ENCODE measurements at places on chromosomes 3 and 15.

DNA sequence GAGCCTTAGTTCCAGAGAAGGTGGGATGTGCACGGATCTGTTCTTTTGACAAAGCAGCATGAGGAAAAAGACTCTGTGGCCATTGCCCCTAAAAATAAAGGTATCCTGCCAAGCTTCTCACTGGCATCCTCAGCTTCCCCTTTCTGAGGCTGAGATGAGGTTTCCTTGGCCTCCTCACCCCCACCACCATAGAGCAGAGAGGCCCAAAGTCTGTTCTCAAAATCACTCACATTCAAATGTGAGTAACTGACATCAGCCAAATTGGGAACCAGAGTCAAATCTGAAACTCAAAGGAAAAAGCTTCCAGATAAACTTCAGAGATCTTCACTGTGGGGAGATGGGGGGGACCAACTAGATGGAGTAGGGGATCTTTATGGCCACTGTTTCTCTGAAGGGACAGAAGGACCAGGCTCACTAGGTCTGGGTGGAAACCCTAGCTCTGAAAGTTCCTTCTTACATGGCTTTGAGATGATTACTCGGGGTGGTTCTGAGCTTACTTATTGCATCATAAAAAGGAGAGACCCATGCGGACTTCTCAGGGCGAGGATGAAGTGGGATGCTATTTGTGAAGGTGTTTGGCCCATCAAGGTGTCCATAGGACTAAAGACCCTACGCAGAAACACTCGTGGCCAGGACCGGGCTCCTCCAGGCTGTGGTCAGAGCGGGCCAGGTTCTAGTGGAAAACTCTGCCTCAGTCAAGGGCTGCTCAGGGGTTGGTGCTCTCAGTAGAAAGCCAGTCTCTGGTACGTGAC is 61.5 kb upstream of the MEF2A start:
- no peaks in the 10 kb centered on the region for H3K27me3 ChIP-seq
- peak overlapping the region; percentile 19 for H3K27ac ChIP-seq
- no peak overlapping the region for H3K4me3 ChIP-seq
- no peaks in the 10 kb centered on the region for H3K36me3 ChIP-seq
- H3K4me1 ChIP-seq: peaks cover 55% of the 10 kb centered on the region
- DNase-seq: no peak

- no peaks in the 10 kb centered on the region for H3K36me3 ChIP-seq
- H3K4me1 ChIP-seq: no peaks in the 10 kb centered on the region
- DNase-seq: peak; percentile 6
- H3K27me3 ChIP-seq: no peaks in the 10 kb centered on the region
- no peak overlapping the region for H3K27ac ChIP-seq
These were observed 164.8 kb downstream of the ERC2 start for GRCh38 chr3:56303487-56303886.

GRCh38 chr15:94352636-94353487 is 121.5 kb downstream of the MCTP2 start:
- H3K27ac ChIP-seq: no peak overlapping the region
- DNase-seq: no peak
- no peak overlapping the region for H3K4me3 ChIP-seq
- H3K36me3 ChIP-seq: no peaks in the 10 kb centered on the region
- H3K4me1 ChIP-seq: no peaks in the 10 kb centered on the region

GRCh38 chr3:36212251-36212650 is 168.1 kb upstream of the STAC start:
- no peak for DNase-seq
- no peaks in the 10 kb centered on the region for H3K27me3 ChIP-seq
- H3K36me3 ChIP-seq: no peaks in the 10 kb centered on the region
- H3K27ac ChIP-seq: no peak overlapping the region
- H3K4me1 ChIP-seq: no peaks in the 10 kb centered on the region

DNA sequence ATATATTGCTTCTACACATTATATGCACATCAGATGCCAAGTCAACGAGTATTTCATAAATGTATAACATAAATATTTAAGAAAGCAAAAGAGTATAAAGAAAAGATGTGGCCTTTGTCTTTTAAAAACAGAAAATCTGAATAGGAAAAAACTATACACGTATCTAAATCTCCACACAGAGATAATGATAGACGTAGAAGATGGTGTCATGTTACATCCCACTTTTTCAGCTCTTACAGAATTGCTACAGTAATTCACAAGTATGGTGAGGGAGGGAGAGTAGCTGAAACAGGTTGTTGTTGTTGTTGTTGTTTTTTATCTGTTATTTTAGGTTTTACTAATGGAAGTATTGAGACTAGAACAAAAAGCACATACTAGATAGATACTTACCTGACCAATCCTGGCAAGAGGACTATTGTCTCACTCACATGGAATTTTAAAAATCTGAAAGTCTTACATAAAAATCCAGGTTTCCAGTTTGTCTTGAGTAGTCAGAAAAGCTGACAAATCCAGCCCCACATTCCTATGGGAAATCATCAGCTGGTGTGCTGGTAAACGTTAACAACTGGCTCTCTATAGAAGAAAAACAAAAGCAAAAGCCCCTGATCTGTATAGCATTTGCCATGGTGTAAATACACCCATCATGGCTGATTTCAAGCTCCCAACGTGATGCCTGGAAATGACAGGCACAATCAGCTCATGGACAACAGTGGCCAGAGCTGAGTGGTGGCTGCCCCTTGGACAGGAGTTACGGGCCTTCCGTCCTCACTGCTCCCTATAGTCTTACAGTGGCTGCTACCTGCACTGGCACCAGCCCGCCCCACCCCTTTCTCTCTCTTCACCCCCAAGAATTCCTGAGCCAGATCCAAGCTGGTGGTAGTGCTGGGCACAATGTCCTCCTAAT is 47.4 kb upstream of the VGLL4 start:
- no peak overlapping the region for H3K4me3 ChIP-seq
- H3K27ac ChIP-seq: no peak overlapping the region
- no peaks in the 10 kb centered on the region for H3K4me1 ChIP-seq
- H3K27me3 ChIP-seq: no peaks in the 10 kb centered on the region
- DNase-seq: no peak

GRCh38 chr15:91854639-91854990 is 1.1 kb downstream of the SLCO3A1 start:
- peaks cover 30% of the 10 kb centered on the region for H3K27me3 ChIP-seq
- H3K36me3 ChIP-seq: no peaks in the 10 kb centered on the region
- H3K4me1 ChIP-seq: peaks cover 11% of the 10 kb centered on the region
- H3K27ac ChIP-seq: no peak overlapping the region
- no peak for DNase-seq
- peak overlapping the region; percentile 12 for H3K4me3 ChIP-seq

- H3K4me1 ChIP-seq: no peaks in the 10 kb centered on the region
- DNase-seq: no peak
- H3K27ac ChIP-seq: no peak overlapping the region
These were observed 196.0 kb upstream of the TOPAZ1 start for GRCh38 chr3:44045476-44046275.

GRCh38 chr3:118688396-118688884 is 346.2 kb downstream of the IGSF11 start:
- H3K27ac ChIP-seq: no peak overlapping the region
- H3K36me3 ChIP-seq: no peaks in the 10 kb centered on the region
- H3K4me3 ChIP-seq: no peak overlapping the region
- no peak for DNase-seq

GRCh38 chr3:48219543-48219942 is 3.8 kb upstream of the CAMP start:
- no peak overlapping the region for H3K27ac ChIP-seq
- H3K4me1 ChIP-seq: no peaks in the 10 kb centered on the region
- H3K4me3 ChIP-seq: no peak overlapping the region
- H3K27me3 ChIP-seq: no peaks in the 10 kb centered on the region
- no peak for DNase-seq
- H3K36me3 ChIP-seq: no peaks in the 10 kb centered on the region

DNA sequence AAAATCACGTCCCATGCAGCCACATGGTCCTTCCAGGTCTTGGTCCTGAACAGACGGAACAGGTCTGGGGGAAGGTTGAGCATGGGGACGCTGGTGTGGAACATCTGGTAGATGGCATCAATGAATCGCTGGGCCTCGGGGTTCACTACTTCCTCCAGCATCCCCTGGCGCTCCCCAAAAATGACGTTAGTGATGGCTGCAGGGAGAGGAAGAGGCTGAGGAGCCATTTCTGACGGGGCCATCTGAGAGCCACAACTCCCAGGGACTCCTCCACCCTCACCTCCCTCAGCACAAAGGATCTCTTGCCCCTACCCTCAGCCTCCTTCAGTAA is 23.7 kb downstream of the CYP11A1 start:
- no peak for DNase-seq
- H3K27me3 ChIP-seq: no peaks in the 10 kb centered on the region
- H3K4me3 ChIP-seq: no peak overlapping the region

DNA sequence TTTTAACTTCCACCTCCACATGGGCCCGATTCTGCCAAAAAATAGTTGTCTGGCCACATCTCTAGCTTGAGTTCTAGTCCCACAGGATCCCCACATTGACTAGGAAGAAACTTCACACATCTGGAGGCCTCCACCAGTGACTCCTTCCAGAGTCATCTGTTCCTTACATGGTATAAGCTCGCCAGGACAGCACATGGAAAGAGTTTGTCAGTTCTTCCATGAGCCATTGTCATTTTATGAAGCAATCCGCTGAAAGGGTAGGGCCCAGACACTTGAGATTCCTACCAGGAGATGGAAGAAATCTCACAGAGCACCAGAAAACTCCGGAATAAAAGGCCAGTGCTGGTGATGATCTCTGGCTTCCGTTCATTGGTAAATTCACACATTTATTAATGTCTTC is 350.5 kb upstream of the ICE2 start:
- DNase-seq: no peak
- no peaks in the 10 kb centered on the region for H3K27me3 ChIP-seq
- no peak overlapping the region for H3K27ac ChIP-seq
- no peak overlapping the region for H3K4me3 ChIP-seq
- no peaks in the 10 kb centered on the region for H3K36me3 ChIP-seq
- no peaks in the 10 kb centered on the region for H3K4me1 ChIP-seq

DNA sequence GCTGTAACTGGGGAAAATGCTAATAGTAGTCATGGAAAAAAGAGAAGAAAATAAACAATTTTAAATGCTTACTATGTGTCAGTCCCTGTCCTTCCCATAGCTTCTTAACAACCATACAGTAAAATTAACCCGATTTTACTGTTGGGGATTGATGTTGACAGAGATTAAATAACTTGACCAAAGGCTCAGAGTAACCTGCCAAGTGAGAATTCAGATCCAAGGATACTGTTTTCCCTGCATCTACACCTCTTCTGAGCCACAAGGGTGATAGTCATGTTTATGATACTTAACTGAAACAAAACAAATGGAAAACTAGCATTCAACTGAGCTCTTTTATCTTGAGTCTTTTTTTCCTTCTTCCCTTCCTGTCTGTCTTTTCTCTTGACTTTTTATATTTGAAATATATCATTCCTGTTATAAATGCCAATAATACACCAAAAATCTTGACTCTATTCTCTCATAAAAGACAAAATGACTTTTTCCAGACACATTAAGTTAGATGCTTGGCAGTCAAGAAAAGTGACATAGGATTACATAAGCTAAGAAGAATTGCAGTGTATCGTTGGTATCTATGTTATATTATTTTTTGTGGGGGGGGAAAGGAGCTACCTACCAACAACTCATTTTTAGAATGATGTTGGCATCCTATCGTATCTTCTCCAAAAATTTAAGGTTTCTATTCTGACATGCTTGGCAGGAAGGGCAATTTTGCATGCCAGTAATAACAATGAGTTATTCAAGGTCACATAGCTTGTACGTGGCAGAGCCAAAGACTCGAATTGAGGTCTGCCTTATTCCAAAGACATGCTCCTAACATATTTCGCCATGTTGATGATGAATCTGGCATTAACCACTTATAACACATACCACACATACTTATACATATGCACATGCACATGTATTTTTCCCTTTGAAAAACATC is 306.6 kb upstream of the KCNH8 start:
- no peaks in the 10 kb centered on the region for H3K27me3 ChIP-seq
- peaks cover 78% of the 10 kb centered on the region for H3K4me1 ChIP-seq
- no peak for DNase-seq

GRCh38 chr15:65389226-65389625 is 11.4 kb upstream of the IGDCC3 start:
- no peak for DNase-seq
- H3K4me3 ChIP-seq: no peak overlapping the region
- peaks cover 9% of the 10 kb centered on the region for H3K4me1 ChIP-seq
- H3K27ac ChIP-seq: no peak overlapping the region
- H3K36me3 ChIP-seq: no peaks in the 10 kb centered on the region

GRCh38 chr3:15051531-15051930 is 13.6 kb downstream of the MRPS25 start:
- H3K27me3 ChIP-seq: no peaks in the 10 kb centered on the region
- no peaks in the 10 kb centered on the region for H3K4me1 ChIP-seq
- H3K4me3 ChIP-seq: no peak overlapping the region
- H3K27ac ChIP-seq: no peak overlapping the region
- peaks cover 70% of the 10 kb centered on the region for H3K36me3 ChIP-seq
- DNase-seq: no peak

DNA sequence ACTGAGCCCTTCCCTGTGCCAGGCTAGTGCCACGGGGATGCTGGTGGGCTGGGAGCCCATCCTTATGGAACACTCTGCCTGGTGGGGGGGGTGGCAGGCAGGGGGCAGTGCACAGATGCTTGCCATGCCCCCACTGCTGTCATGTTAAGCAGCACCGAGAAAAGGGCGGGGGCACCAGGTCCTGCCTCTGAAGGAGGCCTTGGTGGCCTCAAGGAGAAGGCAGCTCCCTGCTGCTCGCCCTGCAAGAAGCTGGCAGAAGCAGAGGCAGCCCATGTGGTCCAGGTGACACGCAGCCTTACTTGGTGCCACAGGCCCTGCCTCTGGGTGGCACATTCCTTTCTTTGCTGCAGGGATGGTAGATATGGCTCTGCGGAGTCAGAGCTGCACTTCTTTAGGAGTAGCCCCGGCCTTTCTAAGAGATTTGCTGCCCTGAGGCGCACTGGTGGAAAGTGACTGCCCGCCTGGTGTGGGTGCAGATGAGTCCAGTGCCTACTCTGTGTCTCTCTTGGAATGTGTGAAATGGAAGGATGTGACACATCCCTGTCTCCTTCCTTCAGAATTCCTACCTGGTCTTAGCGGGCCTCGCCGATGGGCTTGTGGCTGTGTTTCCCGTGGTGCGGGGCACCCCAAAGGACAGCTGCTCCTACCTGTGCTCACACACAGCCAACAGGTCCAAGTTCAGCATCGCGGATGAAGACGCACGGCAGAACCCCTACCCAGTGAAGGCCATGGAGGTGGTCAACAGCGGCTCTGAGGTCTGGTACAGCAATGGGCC is 145.8 kb downstream of the LRRK1 start:
- no peaks in the 10 kb centered on the region for H3K27me3 ChIP-seq
- H3K4me1 ChIP-seq: no peaks in the 10 kb centered on the region
- no peaks in the 10 kb centered on the region for H3K36me3 ChIP-seq
- H3K27ac ChIP-seq: no peak overlapping the region

GRCh38 chr3:99965681-99966408 is 148.2 kb downstream of the CMSS1 start:
- no peaks in the 10 kb centered on the region for H3K36me3 ChIP-seq
- DNase-seq: no peak
